ENCODE measurements at places on chromosomes 13 and 19.

GRCh38 chr19:9936326-9937000 lies at the start of gene OLFM2:
Gene OLFM2, minus strand, starts transcription at chr19:9936515. Its CDS starts 149 bp downstream, at chr19:9936366.
- no peak for DNase-seq

GRCh38 chr13:62088165-62088564 lies 672.5 kb upstream of the PCDH20 start:
- no peak for DNase-seq

DNA sequence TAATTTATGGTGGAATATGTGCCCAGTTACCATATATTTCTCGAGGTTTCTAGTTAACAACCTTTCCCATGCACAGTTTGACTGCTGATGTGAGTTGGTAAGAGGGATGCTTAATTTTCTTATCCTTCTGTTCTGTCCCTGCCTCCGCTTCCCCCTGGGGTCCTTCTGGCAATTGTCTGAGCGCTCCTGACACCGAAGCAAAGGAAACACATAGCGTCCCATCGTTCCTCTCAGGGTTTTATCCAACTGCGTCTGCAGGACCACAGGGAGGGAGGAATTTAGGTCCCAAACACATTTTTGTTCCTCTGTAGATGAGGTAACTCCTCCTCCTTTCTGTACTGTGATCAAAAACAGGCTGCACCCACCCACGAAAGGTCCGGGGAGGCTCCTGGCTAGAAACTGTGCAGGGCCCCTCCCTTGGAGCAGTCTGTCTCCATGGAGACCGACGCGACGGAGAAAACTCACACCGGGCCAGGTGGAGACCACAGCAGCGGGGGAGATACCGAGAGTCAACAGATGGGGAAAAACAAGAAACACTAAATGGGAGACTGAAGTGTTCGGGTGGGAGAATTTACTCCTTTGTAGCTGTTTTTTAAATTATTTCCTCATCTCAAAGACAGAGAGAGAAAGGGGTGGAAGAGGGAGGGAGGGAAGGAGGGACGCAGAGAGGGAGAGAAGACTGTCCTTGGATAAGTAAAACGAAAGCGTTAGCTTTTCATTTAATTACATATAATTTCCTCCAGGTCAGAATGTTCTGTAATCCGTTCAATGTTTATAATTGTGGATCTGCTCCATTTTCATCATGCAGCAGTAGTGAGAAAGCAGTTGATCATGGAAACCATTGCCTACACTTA lies 191.8 kb upstream of the NBEA start:
- no peak for DNase-seq

GRCh38 chr19:58154679-58155648 lies 4.4 kb upstream of the ZNF329 start:
- DNase-seq = peak; percentile 74

GRCh38 chr19:58555369-58555885 lies 522 bp upstream of the CHMP2A start:
- no peak for DNase-seq

GRCh38 chr13:27182844-27183497 lies 11.4 kb upstream of the USP12 start:
- DNase-seq = peak; percentile 66

DNA sequence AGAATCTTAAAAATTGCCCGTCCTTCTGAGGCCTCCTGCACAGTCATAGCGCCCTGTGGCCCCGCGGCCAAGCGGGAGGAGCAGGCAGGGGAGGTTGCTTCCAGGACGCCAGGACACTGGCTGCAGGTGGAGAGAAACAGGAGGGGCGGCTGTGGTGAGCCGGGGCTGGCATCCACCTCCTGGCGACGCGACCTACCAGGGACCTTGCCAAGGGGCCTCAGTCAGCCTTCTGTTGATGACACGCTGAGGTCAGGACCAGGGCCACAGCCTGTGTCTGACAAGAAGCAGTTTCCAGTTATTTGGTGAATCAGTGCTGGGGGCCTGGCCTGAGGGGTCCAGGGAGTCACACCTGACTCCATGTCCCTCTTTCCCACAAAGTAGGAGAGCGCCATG lies 13.3 kb upstream of the MKNK2 start:
- no peak for DNase-seq

- DNase-seq = no peak
Measured at GRCh38 chr13:110326263-110326904, 19.3 kb downstream of the COL4A2 start.

DNA sequence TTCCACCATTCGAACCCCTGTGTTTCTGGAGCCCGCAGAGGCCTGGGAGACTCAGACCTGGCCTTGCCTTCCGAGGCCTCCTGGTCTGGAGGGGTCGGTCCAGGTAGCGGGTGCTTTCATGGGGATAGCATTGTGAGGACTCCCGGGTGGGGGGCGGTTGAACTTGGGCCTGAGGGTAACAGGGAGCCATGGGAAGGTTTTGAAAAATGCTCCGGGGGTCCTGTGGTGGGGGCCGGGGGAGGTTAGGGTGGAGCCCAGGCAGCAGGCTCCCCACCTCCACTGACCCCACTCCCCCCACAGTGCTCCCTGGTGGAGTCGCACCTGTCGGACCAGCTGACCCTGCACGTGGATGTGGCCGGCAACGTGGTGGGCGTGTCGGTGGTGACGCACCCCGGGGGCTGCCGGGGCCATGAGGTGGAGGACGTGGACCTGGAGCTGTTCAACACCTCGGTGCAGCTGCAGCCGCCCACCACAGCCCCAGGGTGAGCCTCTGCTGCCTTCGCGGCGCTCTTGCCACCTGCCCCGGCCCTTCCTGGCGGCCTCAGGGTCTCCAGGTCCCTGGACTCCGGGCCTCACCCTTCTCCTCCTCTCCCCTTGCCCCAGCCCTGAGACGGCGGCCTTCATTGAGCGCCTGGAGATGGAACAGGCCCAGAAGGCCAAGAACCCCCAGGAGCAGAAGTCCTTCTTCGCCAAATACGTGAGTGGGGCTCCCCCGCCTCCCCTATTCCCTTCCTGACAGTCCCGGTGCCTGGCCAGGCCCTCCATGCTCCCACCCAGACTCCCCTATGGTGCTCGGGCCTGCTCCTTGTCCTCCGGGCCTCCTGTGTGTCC lies 3.8 kb upstream of the GARIN5A start:
- no peak for DNase-seq

DNA sequence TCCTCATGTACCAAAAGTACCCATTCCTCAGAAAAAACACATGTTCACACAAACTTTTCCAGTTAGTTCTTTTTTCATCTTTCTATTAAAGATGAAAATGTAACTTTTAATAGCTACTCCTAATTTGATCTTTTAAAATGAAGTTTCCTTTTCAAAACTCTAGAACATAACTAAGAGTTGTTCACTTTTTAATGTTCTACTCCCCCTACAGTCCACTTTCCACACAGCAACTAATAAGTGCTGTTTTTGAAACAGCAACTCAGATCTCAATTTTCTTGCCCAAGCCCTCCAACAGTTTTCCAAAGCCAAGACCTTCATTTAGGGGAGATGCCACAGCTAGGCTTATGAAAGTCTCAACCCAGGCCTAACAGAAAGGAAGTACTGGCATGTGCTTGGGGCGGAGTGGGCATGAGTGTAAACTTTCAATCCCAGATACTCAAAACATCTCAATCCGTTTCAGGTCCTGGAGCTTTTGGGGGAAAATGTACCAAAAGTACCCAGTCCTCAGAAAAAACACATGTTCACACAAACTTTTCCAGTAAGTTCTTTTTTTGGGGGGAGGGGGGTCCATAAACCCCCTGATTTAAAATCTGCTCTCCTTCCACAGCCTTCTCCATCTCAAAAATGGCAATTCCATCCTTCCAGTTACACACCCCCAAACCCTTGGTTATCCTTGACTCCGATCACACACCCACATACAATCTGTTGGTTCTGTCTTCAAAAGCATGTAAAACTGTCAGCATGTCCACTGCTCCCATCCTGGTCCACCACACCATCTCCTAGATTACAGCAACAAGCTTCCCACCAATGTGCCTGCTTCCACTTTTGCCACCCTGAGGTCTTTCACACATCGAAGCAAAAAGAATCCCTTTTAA lies 2.0 kb downstream of the FBL start:
- DNase-seq = no peak

- no peak for DNase-seq
Measured at GRCh38 chr19:53549340-53549739, 11.4 kb downstream of the ZNF331 start.

DNA sequence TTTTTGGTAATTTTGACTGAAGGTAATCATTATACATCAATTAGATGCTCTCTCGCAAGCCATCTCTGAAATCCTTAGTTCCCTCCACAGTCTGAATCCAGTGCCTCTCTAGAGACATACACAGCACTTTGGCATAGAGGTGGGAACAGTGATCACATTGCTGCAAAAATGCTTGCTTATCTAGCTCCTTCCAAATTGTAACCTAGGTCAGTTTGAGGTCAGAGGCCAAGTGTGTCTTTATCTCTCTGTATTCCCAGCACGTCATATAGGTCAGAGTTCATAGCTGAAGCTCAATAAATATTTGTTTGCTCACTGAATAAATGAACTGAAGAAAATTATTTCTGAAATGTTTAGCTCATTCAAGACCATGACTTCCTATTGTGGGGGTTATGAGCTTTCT lies 462.5 kb downstream of the DIAPH3 start:
- no peak for DNase-seq

- no peak for DNase-seq
Measured at GRCh38 chr19:35430409-35431144, 17.5 kb upstream of the FFAR2 start.

- no peak for DNase-seq
Measured at GRCh38 chr19:55567708-55568328, 12.8 kb downstream of the ZNF579 start.

GRCh38 chr13:97726664-97727280 lies 226.7 kb upstream of the IPO5 start:
- no peak for DNase-seq

All from thoracic aorta (tissue), 2 donors.